ENCODE measurements at places on chromosomes 13 and 19.

DNA sequence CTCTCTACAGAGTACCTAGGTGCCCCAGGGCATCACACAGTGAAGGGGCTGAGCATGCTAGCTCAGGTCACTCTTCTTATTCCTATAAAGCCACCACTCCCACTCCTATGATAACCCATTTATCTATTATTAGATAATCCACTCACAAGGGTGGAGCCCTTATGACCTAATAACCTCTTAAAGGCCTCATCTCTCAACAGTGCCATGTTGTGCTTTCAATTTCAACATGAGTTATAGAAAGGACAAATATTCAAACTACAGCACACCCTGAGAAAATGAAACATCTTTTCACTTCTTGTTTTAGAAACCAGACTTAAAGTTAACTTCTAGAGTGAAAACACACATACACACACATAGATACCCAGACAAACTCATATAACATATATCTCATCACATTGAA lies 1494.9 kb upstream of the MIR17HG start:
- no peak for DNase-seq

- DNase-seq: no peak
Observed at GRCh38 chr13:43473437-43473836, 313.3 kb downstream of the ENOX1 start.

GRCh38 chr13:25662516-25662915 lies 290.7 kb downstream of the ATP8A2 start:
- no peak for DNase-seq

- no peak for DNase-seq
Observed at GRCh38 chr13:52713894-52714293, 25.7 kb downstream of the CNMD start.

- no peak for DNase-seq
Observed at GRCh38 chr19:13782537-13782936, 8.3 kb downstream of the C19orf53 start.

DNA sequence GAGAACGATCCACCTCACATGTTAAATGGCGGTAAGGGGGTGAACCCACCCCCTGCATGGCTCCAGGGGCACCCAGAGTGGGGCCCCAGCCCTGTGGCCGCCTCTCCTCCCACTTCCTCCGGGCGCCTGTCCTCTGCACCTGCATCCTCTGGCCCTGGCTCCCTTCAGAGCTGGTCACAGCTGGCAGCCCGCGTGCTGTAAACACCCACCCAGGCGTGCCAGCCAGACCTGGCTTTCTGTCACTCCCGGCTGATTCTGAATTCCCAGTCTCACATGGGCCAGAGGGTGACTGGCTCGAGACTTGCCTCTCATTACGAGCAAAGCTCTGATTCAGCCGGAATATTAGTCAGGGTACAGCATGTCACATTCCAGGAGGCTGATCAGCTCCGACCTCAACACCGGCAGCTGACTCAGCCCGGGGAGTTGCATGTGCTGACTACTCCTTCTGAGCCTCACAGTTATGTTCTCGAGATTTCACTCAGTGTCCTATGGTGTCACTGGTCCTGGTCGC lies 75.1 kb downstream of the GNG7 start:
- DNase-seq: no peak

GRCh38 chr19:12544401-12544876 lies 6.8 kb downstream of the ZNF564 start:
- DNase-seq: no peak

- no peak for DNase-seq
Observed at GRCh38 chr19:1938071-1938470, 2.9 kb upstream of the CSNK1G2 start.

DNA sequence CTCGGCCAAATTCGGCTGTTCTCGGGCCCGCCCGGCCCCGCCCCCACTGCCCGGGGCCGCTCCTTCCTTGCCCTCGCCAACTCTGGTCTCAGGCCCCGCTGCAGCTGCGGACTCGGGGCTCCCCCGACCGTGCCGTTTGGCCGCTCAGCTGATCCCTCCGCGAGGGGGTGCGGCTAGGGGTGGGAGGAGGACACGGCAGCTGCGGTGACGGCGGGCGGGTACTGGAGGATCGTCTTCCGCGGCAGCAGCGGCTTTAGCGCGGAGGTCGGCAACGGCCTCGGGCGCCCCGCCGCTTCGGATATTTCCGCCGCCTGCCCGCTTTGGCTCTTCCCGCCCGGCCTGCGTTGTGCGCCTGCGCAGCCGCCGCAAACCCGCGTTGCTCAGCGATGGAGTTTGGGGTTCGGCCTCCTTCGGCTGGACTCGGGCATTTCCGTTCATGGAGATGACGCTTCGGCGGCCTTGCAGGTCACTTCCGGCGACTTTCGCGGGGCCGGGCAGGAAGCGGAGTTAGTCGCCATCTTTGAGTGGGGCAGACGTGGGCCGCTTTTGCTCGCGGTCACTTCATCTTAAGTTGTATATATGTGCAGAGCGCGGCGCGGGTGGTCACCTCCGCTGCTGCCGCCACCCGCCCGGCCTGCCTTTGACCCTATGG lies 338 bp upstream of the UBE2M start:
- peak; percentile 100 for DNase-seq

- no peak for DNase-seq
Observed at GRCh38 chr13:45702869-45703391, 810 bp downstream of the CBY2 start.

- DNase-seq: no peak
Observed at GRCh38 chr13:69601661-69602060, 506.0 kb upstream of the ATXN8OS start.

GRCh38 chr13:112450118-112450903 lies 74.2 kb downstream of the SPACA7 start:
- no peak for DNase-seq

DNA sequence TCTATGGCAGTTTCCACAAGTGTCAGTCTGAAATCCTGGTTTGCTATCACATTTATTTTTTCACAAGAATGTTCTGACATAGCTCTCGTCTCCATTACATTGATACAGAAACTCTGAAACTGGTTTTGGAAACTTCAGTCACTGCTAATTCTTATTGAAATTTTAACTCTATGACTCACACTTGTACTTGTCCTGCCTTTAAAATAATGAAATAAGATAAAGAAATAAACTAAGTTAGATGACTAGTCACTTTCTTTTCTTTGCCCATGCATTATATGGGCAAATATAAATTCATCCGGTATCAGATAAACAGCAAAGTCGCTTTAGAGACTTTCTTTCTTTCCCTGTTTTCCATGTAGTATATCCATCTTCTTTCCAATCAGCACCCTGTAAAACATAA lies 257.5 kb downstream of the PCDH9 start:
- DNase-seq: no peak

Measured in CD4-positive, alpha-beta T cell (primary cell).